ENCODE measurements at places on chromosomes 13 and 19.
A peak's percentile ranks its signal among the peaks of the same experiment; 100 is the strongest.

- peaks cover 30% of the 10 kb centered on the region for H3K27me3 ChIP-seq
- no peak for DNase-seq
- no peaks in the 10 kb centered on the region for H3K36me3 ChIP-seq
These were observed 5.3 kb downstream of the F2RL3 start for GRCh38 chr19:16894080-16894479.

- no peak overlapping the region for H3K27ac ChIP-seq
- no peaks in the 10 kb centered on the region for H3K4me1 ChIP-seq
- DNase-seq, result no peak
- H3K36me3 ChIP-seq, result peaks cover 45% of the 10 kb centered on the region
These were observed 22.3 kb downstream of the ATP4B start for GRCh38 chr13:113635709-113636108.

GRCh38 chr13:23504180-23504579 is 66.0 kb upstream of the TNFRSF19 start:
- no peak overlapping the region for H3K4me3 ChIP-seq
- no peaks in the 10 kb centered on the region for H3K27me3 ChIP-seq
- peaks cover 23% of the 10 kb centered on the region for H3K4me1 ChIP-seq
- no peak overlapping the region for H3K27ac ChIP-seq

GRCh38 chr19:5914946-5915781 is 1.1 kb downstream of the CAPS start:
- no peak overlapping the region for H3K27ac ChIP-seq
- peaks cover 6% of the 10 kb centered on the region for H3K4me1 ChIP-seq
- no peaks in the 10 kb centered on the region for H3K36me3 ChIP-seq

DNA sequence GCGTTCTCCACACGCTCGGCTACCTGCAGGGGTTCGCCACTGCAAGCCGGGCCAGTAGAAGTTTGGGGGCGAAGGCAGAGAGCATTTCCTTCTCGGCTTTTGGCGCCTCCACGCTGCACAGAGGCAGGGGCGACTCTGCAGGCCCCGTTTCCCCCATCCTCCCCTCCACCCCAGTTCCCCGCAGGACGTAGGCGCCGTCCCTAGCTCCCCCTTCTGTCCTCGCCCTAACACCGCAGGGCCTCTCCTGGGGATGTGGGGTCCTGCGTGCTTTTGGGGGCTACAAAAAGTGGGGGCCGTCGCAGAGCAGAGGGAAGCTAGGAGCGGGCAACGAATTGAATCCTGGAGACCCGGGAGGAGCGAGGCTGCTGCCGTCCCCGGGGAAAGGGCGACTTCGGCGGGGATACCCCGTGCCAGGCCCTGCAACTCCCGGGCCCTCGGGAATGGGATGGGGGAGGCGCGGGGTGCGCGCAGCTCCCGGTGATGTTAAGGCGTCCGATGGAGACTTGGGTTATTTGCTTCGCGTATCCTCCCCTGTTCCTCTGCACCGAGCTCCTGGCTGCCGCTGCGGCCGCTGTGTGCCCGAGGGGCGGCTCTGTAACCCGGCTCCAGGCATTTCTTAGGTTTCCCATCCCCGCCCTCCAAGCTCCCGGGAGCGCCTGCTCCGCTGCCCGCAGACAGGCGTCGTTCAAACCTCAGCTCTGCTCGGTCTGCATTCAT is 255.9 kb upstream of the SOX21 start:
- H3K4me3 ChIP-seq, result peak overlapping the region; percentile 92
- H3K27me3 ChIP-seq, result peaks cover 43% of the 10 kb centered on the region
- H3K4me1 ChIP-seq, result peaks cover 45% of the 10 kb centered on the region
- peak; percentile 47 for DNase-seq
- no peaks in the 10 kb centered on the region for H3K36me3 ChIP-seq
- H3K27ac ChIP-seq, result peak overlapping the region; percentile 60

- peaks cover 5% of the 10 kb centered on the region for H3K4me1 ChIP-seq
- peaks cover 5% of the 10 kb centered on the region for H3K36me3 ChIP-seq
- no peak overlapping the region for H3K27ac ChIP-seq
These were observed 7.0 kb downstream of the DCAF15 start for GRCh38 chr19:13959141-13959961.
